ENCODE measurements at places on chromosomes 7 and 10. TPM values are rescaled to one million over a fixed set of nuclear protein-coding genes. Genes with fewer than 3 reads are reported as not detected.

DNA sequence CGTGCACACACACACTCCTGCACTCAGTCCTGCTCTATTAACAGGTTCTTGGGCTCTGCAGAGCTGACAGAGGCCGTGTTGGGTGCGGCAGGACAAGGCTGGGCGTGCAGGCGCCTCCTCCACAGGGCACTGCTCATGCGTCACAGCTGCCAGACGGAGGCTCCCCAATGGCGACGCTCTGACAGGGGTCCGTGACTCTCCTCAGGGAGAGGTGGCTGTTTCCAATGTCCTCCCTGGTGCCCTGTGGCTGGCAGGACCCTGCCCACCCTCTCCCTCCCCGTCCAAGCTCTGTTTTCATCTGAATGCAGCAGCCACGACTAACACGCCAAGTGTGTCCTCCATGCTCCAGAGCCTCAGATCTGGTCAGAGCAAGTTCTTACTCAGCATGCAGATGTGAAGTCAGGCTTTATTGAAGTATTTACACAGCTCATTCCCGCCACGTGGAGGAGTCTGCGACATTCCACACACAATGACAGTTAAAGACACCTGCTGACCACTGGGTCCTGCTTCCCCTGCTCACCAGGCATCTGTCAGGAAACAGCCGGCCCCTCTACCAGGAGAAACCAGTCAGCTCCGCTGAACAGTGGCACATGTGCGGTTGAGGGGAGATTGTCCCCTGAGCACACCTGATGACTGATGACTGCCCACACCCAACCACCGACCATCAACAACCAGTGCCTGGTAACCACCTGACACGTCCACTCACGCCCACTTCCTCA, 116.7 kb downstream of the VIPR2 start:
- no peak for DNase-seq
- H3K4me1 ChIP-seq: peaks cover 7% of the 10 kb centered on the region
- no peaks in the 10 kb centered on the region for H3K27me3 ChIP-seq
- no peak overlapping the region for H3K4me3 ChIP-seq

DNA sequence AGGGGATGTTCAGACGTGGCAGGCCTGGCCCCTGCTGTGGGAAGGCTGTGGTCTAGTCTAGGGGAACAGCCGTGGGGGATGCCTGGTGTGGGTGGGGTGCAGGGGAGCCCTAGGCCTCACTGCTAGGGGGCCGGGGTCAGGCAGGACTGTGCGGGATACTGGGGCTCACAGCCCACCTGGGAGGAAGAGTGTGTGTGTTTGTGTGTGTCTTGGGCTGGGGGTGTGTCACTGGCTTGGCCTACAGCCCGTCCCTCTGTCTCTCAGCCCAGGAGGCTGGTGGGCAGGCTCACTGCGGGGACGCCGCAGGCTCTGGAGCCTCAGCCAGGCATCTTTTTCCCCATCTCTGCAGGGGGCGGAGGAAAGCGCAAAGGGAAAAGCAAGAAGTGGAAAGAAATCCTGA, 118.8 kb downstream of the GRK5 start:
- no peak overlapping the region for H3K27ac ChIP-seq
- no peaks in the 10 kb centered on the region for H3K27me3 ChIP-seq
- H3K4me3 ChIP-seq: no peak overlapping the region
- H3K36me3 ChIP-seq: peaks cover 23% of the 10 kb centered on the region

DNA sequence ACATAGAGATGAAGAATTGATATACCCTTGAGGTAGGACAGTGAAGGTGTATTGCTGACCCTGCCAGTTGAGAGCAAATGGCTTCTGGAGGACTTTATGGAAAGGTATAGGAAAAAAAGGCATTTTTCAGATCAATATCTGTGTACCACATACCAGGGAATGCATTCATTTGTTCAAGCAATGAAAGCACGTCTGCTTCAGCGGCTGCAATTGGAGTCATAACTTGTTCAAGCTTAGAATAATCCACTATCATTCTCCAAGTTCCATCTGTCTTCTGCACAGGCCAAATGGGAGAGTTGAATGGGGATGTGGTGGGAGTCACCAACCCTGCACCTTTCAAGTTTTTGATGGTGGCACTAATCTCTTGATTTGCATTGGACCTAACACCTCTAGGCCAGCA, 249.6 kb upstream of the PTER start:
- H3K4me1 ChIP-seq: no peaks in the 10 kb centered on the region
- no peak overlapping the region for H3K4me3 ChIP-seq
- DNase-seq: no peak
- H3K27ac ChIP-seq: no peak overlapping the region
- no peaks in the 10 kb centered on the region for H3K36me3 ChIP-seq

DNA sequence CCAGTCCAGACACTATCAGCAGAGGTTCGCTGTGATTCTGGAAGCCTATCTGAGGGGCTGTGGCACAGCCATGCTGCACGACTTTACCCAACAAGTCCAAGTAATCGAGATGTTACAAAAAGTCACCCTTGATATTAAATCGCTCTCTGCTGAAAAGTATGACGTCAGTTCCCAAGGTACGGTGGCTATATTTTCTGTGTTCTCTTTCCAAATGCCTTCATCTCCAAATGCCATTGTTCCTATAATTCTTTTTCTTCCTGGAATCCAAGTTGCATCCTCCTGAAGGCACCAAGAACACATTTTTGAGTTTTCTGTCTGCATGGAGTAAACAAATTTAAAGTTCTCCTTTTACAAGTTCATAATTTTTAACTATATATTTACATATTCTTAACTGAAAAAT, 7.7 kb downstream of the PIK3CG start:
- no peaks in the 10 kb centered on the region for H3K27me3 ChIP-seq
- H3K27ac ChIP-seq: no peak overlapping the region
- H3K4me1 ChIP-seq: peaks cover 47% of the 10 kb centered on the region

DNA sequence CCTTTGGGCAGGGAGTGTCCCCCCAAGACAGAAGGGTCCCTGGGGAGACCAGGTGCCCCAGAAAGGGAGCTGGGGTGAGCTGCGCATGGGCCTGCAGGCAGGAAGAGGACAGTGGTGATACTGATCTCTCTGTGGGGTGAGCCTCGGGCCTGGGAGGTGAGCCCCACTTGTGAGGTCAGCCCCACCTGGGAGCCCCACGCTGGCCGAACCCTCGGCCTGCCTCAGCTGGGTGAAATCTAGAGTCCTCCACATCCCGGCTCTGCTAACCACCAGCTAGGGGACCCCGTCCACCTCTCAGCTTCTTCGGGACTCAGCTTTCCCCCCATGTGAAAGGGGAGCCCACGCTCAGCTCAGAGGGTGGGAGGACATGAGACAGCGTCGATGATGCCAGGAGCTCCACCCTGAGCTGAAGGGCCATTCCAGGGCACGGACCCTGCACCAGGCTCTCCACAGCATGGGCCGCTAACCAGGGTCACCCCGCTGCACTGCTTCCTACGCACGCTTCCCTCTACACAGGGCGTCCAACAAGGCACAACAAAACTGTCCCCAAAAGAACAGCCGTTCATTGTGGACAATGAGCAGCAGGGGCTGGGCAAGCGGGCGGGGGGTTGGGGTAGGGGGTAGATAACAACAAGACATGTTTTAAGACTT, 48.7 kb downstream of the CAMK2B start:
- H3K4me3 ChIP-seq: no peak overlapping the region
- H3K27me3 ChIP-seq: peaks cover 2% of the 10 kb centered on the region
- H3K4me1 ChIP-seq: no peaks in the 10 kb centered on the region
- no peak for DNase-seq

The SFMBT2 gene
- 2.3 TPM for polyA plus RNA-seq

DNA sequence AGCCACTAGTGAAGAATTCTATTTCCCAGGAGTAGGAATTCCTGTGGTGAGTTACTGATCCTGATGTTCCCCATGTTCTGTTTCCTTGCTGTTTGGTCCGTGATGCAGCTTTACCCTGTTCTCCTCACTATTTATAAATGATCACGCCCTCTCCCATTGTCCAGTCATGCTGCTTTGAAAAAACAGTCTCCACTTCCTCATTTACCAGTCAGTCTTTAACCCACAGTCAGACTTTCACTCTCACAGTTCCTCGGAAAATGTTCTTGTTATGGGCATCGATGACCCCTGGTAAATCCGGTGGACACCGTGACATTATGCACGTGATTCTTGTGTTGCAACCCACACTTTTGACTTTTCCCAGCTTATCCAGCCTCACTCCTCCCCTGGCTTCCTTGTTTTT, 14.4 kb downstream of the SCIN start:
- H3K36me3 ChIP-seq: no peaks in the 10 kb centered on the region
- DNase-seq: peak; percentile 10
- no peak overlapping the region for H3K4me3 ChIP-seq
- H3K27ac ChIP-seq: no peak overlapping the region

DNA sequence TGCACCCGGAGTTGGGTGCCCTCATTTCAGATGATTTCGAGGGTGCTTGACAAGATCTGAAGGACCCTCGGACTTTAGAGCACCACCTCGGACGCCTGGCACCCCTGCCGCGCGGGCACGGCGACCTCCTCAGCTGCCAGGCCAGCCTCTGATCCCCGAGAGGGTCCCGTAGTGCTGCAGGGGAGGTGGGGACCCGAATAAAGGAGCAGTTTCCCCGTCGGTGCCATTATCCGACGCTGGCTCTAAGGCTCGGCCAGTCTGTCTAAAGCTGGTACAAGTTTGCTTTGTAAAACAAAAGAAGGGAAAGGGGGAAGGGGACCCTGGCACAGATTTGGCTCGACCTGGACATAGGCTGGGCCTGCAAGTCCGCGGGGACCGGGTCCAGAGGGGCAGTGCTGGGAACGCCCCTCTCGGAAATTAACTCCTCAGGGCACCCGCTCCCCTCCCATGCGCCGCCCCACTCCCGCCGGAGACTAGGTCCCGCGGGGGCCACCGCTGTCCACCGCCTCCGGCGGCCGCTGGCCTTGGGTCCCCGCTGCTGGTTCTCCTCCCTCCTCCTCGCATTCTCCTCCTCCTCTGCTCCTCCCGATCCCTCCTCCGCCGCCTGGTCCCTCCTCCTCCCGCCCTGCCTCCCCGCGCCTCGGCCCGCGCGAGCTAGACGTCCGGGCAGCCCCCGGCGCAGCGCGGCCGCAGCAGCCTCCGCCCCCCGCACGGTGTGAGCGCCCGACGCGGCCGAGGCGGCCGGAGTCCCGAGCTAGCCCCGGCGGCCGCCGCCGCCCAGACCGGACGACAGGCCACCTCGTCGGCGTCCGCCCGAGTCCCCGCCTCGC, at the start of gene EGFR:
Gene EGFR (plus strand): TSS at position 657 of the 830 bp plus-strand sequence. CDS start 261 bp downstream, outside the sequence.
- no peak within 1 kb of the TSS for H3K27ac ChIP-seq
- peaks cover 31% of the 10 kb centered on the region for H3K27me3 ChIP-seq
- no peak for DNase-seq
- H3K4me3 ChIP-seq: no peak within 1 kb of the TSS
- no peaks in the 10 kb centered on the region for H3K4me1 ChIP-seq

The GIMAP4 gene
- polyA plus RNA-seq: 0.30 TPM

The ADCY1 gene
- polyA plus RNA-seq: 0.12 TPM

The CNPY1 gene
- not detected for polyA plus RNA-seq

The NKX6-2 gene
- polyA plus RNA-seq: not detected

The PPP1R9A gene
- polyA plus RNA-seq: 1.1 TPM

The RHOBTB1 gene
- polyA plus RNA-seq: 0.60 TPM

The IGFBP1 gene
- not detected for polyA plus RNA-seq

DNA sequence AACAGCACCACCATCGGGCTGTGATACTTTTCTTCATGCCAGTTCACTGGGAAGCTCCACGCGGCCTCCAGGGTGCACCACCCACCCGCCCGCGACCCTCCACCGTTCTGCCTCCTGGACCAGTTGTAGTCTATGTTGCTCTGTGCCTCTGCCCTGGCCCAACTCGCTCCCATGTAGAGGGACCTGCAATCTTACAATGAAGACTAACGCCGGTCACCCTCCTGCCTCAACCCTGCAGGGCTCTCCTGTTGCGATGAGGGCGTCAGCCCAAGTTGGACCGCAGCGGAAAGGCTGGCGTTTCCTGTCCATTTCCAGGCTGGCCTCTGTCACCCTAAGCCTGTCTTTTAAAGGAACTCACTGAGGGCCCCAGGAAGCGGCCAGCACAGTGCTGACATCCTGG, 34.9 kb downstream of the IL15RA start:
- H3K27ac ChIP-seq: no peak overlapping the region
- no peak for DNase-seq
- peaks cover 13% of the 10 kb centered on the region for H3K36me3 ChIP-seq
- no peaks in the 10 kb centered on the region for H3K27me3 ChIP-seq
- peaks cover 5% of the 10 kb centered on the region for H3K4me1 ChIP-seq

DNA sequence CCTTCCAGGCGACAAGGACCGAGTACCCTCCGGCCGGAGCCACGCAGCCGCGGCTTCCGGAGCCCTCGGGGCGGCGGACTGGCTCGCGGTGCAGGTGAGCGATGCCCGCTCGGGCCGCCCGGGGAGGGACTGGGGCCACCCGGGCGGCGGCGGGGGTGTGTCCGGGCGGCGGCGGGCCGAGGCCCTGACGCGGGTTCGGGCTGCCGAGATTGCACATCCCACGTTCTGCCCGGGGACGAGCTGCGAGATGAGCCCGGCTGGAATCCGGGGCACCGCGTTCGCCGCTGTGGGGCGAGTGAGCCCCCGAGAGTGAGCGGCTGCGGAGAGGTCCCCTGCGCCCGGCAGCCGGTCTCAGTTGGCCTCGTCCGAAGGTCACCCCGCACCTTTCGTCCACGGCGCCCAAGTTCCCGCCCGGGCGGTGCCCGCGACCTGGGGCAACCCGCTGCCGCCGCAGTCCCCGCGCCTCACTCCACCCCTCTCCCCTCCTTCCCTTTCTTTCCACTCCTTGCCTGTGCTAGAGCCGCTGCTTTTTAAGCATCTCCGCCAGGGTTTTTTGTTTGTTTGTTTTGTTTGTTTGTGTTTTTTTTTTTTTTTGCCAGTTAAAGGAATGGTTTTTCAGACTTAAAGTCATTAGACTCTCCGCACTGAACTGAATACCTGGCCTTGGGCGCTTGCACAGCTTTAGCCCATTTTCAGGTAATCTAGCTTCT, 515 bp downstream of the RALA start:
- no peaks in the 10 kb centered on the region for H3K36me3 ChIP-seq
- DNase-seq: peak; percentile 47
- H3K4me3 ChIP-seq: peak overlapping the region; percentile 82
- peak overlapping the region; percentile 93 for H3K27ac ChIP-seq
- H3K4me1 ChIP-seq: peaks cover 24% of the 10 kb centered on the region
- H3K27me3 ChIP-seq: no peaks in the 10 kb centered on the region

GRCh38 chr7:50661345-50662040, 96.3 kb upstream of the DDC start:
- no peaks in the 10 kb centered on the region for H3K27me3 ChIP-seq
- DNase-seq: peak; percentile 46
- peaks cover 32% of the 10 kb centered on the region for H3K4me1 ChIP-seq
- no peaks in the 10 kb centered on the region for H3K36me3 ChIP-seq
- peak overlapping the region; percentile 25 for H3K4me3 ChIP-seq

GRCh38 chr10:7486528-7486927, 75.7 kb upstream of the SFMBT2 start:
- no peak overlapping the region for H3K4me3 ChIP-seq
- H3K27me3 ChIP-seq: no peaks in the 10 kb centered on the region
- DNase-seq: no peak
- peaks cover 46% of the 10 kb centered on the region for H3K4me1 ChIP-seq
- H3K27ac ChIP-seq: no peak overlapping the region
- H3K36me3 ChIP-seq: no peaks in the 10 kb centered on the region

- no peak overlapping the region for H3K27ac ChIP-seq
- peaks cover 17% of the 10 kb centered on the region for H3K27me3 ChIP-seq
- DNase-seq: no peak
- H3K36me3 ChIP-seq: no peaks in the 10 kb centered on the region
- no peak overlapping the region for H3K4me3 ChIP-seq
These were observed 5.1 kb downstream of the STK32C start for GRCh38 chr10:132302421-132303310.

GRCh38 chr10:26755443-26755903, 58.0 kb downstream of the PDSS1 start:
- H3K4me3 ChIP-seq: no peak overlapping the region
- H3K27ac ChIP-seq: peak overlapping the region; percentile 1
- H3K27me3 ChIP-seq: no peaks in the 10 kb centered on the region
- H3K36me3 ChIP-seq: peaks cover 30% of the 10 kb centered on the region
- peak; percentile 69 for DNase-seq
- peaks cover 7% of the 10 kb centered on the region for H3K4me1 ChIP-seq

GRCh38 chr10:50605269-50605950, 18.3 kb downstream of the SGMS1 start:
- H3K27ac ChIP-seq: no peak overlapping the region
- H3K4me1 ChIP-seq: peaks cover 14% of the 10 kb centered on the region
- H3K27me3 ChIP-seq: no peaks in the 10 kb centered on the region
- no peak overlapping the region for H3K4me3 ChIP-seq
